ENCODE measurements at places on chromosomes 5 and 9. TPM values are rescaled to one million over a fixed set of nuclear protein-coding genes. Genes with fewer than 3 reads are reported as not detected.

DNA sequence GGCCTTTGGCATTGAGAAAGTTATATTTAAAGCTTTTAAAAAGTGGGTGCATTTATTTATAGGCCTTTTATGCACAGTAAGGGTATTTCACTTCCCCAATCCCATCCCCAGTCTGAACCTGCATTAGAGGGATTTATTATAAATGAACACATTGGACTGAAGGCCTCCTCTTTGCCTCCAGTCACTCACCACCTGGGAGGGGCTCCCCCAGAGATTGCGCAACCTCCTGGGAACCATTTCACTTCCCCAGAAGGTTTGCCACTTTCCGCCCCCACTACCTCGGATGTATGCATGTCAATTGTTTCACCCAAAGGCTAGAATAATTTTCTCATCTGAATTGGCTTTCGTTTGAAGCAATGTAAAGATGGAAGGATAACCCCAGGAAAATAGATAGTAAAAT lies 29.8 kb upstream of the VCAN start:
- H3K27me3 ChIP-seq: peaks cover 1% of the 10 kb centered on the region
- no peak for DNase-seq
- no peak overlapping the region for H3K27ac ChIP-seq
- no peak overlapping the region for H3K4me3 ChIP-seq
- H3K4me1 ChIP-seq: no peaks in the 10 kb centered on the region
- H3K36me3 ChIP-seq: no peaks in the 10 kb centered on the region

GRCh38 chr9:111815285-111816070 lies 20.7 kb upstream of the SHOC1 start:
- peaks cover under 1% of the 10 kb centered on the region for H3K27me3 ChIP-seq
- H3K36me3 ChIP-seq: no peaks in the 10 kb centered on the region
- no peaks in the 10 kb centered on the region for H3K4me1 ChIP-seq
- H3K27ac ChIP-seq: no peak overlapping the region
- no peak for DNase-seq

The NUTM2G gene
- not detected for total RNA-seq

DNA sequence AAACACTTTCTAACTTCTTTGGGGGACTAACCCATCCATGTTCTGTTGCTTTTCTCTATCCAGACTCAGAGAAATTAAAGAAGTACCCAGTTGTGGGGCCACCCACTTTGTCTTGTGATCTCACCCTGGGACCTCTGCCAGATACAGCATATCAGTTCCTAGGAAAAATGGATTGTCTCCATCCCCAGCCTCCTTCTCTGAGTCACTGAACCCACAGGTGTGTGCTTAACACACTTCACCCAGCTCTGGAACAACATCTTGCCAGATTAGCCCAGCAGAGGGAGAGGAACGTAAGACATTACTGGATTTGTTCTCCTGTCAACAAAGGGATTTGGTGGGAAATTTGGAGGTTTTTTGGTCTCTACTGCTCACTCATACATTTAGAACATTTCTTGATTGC lies 19.2 kb downstream of the FAM240B start:
- H3K36me3 ChIP-seq: no peaks in the 10 kb centered on the region
- no peak for DNase-seq
- H3K4me3 ChIP-seq: no peak overlapping the region

DNA sequence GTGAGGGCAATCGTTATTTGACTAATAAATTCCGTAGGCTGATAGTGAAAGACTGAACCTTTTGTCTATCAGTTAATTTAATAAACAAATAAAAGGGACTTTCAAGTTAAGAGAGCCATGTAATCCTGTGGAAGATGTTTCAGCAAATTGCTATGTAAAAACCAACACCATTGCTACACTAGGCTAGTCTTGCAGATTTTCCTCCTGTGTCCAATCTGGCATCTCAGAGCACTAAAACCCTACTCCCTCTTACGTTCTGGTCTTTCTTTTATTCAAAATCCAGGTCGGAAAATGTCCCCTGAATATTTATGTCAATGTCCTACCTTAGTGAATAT lies 478.8 kb upstream of the TNC start:
- H3K27ac ChIP-seq: peak overlapping the region; percentile 93
- no peaks in the 10 kb centered on the region for H3K27me3 ChIP-seq
- peak overlapping the region; percentile 87 for H3K4me3 ChIP-seq
- DNase-seq: no peak
- H3K36me3 ChIP-seq: peaks cover 9% of the 10 kb centered on the region

GRCh38 chr5:108521011-108521700 lies 139.3 kb upstream of the FBXL17 start:
- H3K27ac ChIP-seq: no peak overlapping the region
- no peak for DNase-seq
- peaks cover 15% of the 10 kb centered on the region for H3K4me1 ChIP-seq
- no peaks in the 10 kb centered on the region for H3K36me3 ChIP-seq
- peaks cover 3% of the 10 kb centered on the region for H3K27me3 ChIP-seq

DNA sequence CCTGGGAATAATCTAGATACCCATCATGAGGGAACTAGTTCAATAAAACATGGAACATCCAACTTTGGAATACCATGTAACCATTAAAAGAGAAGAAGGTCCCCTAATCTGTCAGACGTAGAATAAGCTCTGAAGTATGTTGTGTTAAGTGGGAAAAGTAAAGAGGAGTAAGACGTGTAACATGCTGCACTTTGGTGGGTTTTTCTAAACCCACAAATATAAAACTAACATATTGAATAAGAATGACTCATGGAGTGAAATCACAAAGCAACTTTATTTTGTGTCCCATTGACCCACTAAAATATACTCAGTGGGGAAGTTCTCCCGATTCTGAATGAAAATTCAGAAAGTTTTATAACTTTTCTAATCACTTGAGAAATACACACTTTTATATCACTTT lies 67.9 kb upstream of the PIK3R1 start:
- H3K4me1 ChIP-seq: peaks cover 23% of the 10 kb centered on the region
- no peak for DNase-seq
- H3K27ac ChIP-seq: no peak overlapping the region
- no peaks in the 10 kb centered on the region for H3K36me3 ChIP-seq
- H3K27me3 ChIP-seq: no peaks in the 10 kb centered on the region
- H3K4me3 ChIP-seq: no peak overlapping the region

DNA sequence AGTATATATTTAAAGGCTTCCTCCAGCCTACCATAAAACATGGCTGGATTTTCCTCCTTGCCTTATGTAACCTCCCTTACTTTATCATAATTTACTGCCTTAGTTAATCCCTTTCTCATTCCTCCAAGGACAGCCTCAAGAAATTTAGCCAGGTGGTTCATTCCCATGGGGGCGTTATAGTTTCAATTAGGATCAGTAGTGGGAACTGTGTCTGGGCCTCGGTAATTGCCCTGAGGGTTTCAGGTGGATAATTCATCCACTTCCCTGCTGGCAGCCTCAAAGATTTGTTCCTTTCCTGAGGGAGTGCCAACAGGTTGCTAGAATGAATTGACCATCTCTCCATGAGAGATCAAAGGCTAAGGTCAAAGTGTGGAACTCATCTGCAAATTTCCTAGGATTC lies 4.3 kb upstream of the GM2A start:
- H3K4me1 ChIP-seq: peaks cover 22% of the 10 kb centered on the region
- H3K4me3 ChIP-seq: no peak overlapping the region
- H3K36me3 ChIP-seq: no peaks in the 10 kb centered on the region
- no peak overlapping the region for H3K27ac ChIP-seq

DNA sequence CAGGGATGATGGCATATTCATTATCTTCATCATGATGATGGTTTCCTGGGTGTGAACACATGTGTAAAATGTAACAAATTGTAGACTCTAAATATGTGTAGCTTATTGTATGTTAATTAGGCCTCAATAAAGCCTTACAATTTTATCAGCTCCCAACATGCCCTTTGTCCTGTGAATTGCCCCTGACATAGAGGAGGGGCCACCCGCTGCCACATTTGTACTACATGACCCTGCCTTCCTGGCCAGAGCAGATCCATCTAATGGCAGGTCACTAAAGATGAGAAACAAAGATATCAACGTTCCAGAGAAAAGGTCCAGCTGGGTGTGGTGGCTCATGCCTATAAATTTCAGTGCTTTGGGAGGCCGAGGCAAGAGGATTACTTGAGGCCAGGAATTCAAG lies 117.2 kb downstream of the CAAP1 start:
- H3K4me3 ChIP-seq: no peak overlapping the region
- no peaks in the 10 kb centered on the region for H3K36me3 ChIP-seq

- H3K4me1 ChIP-seq: no peaks in the 10 kb centered on the region
- no peak overlapping the region for H3K27ac ChIP-seq
- no peaks in the 10 kb centered on the region for H3K27me3 ChIP-seq
- no peak overlapping the region for H3K4me3 ChIP-seq
Measured at GRCh38 chr5:156685481-156685880, 164.6 kb upstream of the PPP1R2B start.

GRCh38 chr9:114180696-114181606 lies 25.6 kb downstream of the COL27A1 start:
- DNase-seq: no peak
- peaks cover 10% of the 10 kb centered on the region for H3K36me3 ChIP-seq
- H3K27ac ChIP-seq: peak overlapping the region; percentile 63
- H3K4me1 ChIP-seq: peaks cover 87% of the 10 kb centered on the region

- no peaks in the 10 kb centered on the region for H3K36me3 ChIP-seq
- no peaks in the 10 kb centered on the region for H3K27me3 ChIP-seq
- DNase-seq: no peak
- no peak overlapping the region for H3K27ac ChIP-seq
- H3K4me3 ChIP-seq: no peak overlapping the region
- no peaks in the 10 kb centered on the region for H3K4me1 ChIP-seq
Measured at GRCh38 chr5:101955891-101956290, 340.2 kb downstream of the SLCO4C1 start.

DNA sequence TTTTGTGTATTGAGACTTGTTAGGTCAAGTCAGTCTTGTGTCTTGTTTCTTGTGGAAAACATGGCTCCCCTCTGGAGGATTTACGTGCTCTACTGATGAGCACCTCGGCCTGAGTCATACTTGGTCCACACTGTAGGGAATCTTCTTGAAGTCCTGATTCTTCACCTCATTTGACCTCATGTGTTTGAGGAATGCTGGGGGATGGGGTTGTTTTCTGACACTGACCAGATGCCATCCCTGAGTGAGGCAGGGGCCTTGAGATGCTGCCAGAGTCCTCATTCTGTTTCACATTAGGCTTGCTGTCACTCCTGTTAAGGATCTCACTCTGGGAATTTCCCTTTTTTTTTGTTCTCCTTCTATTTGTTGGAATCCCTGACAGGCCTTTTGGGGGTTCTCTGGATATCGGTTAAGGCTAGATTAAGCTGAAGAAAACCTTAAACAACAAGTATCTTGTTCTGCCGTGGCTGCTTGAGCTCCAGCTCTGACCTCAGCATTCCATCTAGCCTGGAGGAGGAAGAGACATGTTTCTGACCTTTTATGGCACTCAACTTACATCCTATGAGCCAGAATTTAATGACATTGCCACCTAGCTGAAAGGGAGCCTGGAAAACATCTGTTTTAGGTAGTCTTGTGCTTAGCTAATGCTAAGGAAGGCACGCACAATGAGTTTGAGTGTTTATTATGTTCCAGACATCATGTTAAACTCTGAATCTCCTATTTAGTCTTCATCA lies 20.6 kb downstream of the TCOF1 start:
- H3K4me1 ChIP-seq: peaks cover 34% of the 10 kb centered on the region
- DNase-seq: peak; percentile 93
- peaks cover 4% of the 10 kb centered on the region for H3K27me3 ChIP-seq

- peaks cover 19% of the 10 kb centered on the region for H3K36me3 ChIP-seq
- H3K4me1 ChIP-seq: no peaks in the 10 kb centered on the region
- peak; percentile 18 for DNase-seq
Measured at GRCh38 chr5:128252756-128253155, 169.2 kb downstream of the SLC12A2 start.

The SLC6A7 gene
- not detected for total RNA-seq

The C9 gene
- not detected for total RNA-seq

The PCDHB6 gene
- 0.71 TPM for total RNA-seq

DNA sequence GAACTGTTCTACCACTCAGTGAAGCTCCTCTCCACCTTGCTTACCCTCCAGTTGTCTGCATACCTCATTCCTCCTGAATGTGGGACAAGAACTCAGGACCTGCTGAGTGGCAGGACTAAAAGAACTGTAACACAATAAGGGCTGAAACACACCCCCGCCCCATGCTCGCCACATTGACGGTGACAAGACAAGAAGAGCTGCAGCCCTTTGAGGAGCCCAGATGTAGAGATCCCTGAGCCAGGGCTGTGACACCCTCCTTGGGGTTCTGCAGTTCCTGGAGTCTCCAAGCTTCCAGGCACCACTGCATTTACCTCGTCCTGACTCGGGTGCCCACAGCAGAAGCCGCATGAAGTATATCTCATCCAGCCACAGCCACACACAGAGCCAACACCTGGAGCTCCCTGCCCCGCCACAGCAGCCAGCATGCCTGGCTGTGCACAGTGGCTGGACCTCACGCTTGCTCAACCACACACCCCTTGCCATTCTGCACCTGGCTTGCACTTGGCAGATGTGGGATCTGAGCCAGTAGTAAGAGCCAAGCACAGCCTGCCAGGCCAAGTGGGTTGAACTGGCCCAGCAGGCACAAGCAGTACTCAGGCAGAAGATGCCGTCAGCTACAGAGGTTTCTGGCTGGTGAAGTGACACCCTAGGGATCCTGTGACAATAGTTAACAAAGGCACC lies 166.1 kb downstream of the RNF180 start:
- H3K36me3 ChIP-seq: no peaks in the 10 kb centered on the region
- H3K4me1 ChIP-seq: no peaks in the 10 kb centered on the region
- no peak overlapping the region for H3K27ac ChIP-seq
- H3K4me3 ChIP-seq: no peak overlapping the region

- H3K27me3 ChIP-seq: peaks cover 18% of the 10 kb centered on the region
- DNase-seq: no peak
- H3K4me1 ChIP-seq: no peaks in the 10 kb centered on the region
- no peak overlapping the region for H3K27ac ChIP-seq
- no peak overlapping the region for H3K4me3 ChIP-seq
- H3K36me3 ChIP-seq: no peaks in the 10 kb centered on the region
Measured at GRCh38 chr9:91897201-91897600, 52.8 kb downstream of the ROR2 start.

GRCh38 chr5:180075703-180076102 lies 4.1 kb upstream of the RNF130 start:
- H3K36me3 ChIP-seq: peaks cover 4% of the 10 kb centered on the region
- H3K4me1 ChIP-seq: no peaks in the 10 kb centered on the region
- H3K4me3 ChIP-seq: no peak overlapping the region
- peaks cover 12% of the 10 kb centered on the region for H3K27me3 ChIP-seq
- no peak for DNase-seq
